ENCODE measurements at places on chromosomes 1 and 21.
A peak's percentile ranks its signal among the peaks of the same experiment; 100 is the strongest.

GRCh38 chr21:32370998-32371766 lies 21.6 kb downstream of the URB1 start:
- no peak for DNase-seq

GRCh38 chr1:113320272-113320671 lies 70.0 kb upstream of the MAGI3 start:
- DNase-seq: peak; percentile 6

GRCh38 chr1:1357871-1358432 lies 403 bp downstream of the MXRA8 start:
- no peak for DNase-seq

GRCh38 chr21:42193131-42193671 lies 25.7 kb upstream of the ABCG1 start:
- DNase-seq: no peak

DNA sequence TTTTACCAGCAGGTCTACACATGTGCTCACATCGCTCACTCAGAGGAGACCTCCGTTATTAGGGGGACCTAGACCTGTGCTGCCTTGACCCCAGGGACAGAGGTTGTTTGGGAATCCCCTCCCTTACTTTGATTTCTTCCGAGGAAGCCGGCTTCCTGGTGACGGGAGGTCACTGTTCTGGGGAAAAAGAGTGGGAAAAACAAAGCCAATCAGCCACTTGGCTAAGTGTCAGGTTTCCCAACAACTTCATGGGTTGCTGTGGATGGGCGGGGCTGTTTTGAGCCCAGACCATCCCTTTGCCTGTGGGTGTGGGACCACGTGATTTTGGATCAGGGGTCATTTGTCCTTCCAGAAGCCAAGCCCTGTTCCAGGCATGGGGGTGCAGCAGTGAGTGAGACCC lies 7.1 kb upstream of the KCNAB2 start:
- no peak for DNase-seq

GRCh38 chr1:186443638-186444037 lies 17.3 kb downstream of the PDC start:
- DNase-seq: no peak

- no peak for DNase-seq
Observed at GRCh38 chr1:198858033-198858432, 219.2 kb downstream of the PTPRC start.

- DNase-seq: no peak
Observed at GRCh38 chr1:46343705-46344104, 3.1 kb downstream of the NSUN4 start.

DNA sequence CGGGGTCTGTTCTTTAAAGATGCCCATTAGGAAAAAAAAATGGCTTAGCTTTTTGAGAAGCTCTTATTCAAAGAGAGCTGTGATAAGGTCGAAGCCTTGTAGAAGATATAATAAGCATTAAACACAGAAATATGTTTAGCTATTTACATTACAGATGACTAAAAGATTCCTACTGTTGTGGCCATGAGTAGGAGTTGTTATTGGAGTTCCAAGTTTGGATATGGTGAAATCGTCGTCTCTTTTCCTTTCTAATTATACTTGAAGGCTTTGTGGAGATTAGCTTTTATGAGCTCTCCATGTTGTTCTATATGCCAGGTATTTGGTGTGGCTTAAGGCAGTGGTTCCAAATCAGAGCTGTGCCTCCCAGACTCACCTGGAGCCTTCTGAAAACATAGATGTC lies 79.9 kb upstream of the LAMC2 start:
- DNase-seq: no peak

DNA sequence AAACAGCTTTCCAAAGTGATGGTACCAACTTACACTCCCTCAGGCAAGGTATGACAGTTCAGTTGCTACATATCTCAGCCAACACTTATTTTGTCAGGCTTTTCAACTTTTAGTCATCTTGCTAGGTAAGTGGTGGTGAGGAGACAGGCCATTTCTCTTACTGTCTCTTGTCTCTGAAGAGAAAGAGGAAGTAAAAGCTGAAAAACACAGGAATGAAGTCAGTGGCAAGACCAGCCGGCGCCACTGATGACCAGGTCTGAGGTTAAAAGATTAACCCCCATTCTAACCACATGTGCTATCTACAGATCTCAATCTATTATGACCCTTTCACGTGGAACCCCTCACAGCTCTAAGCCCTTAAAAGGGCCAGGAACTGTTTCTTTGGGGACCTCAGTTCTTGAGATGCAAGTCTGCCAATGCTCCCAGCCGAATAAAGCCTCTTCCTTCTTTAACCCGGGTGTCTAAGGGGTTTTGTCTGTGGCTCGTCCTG lies 4.2 kb downstream of the ADCY10 start:
- DNase-seq: no peak

GRCh38 chr21:29321217-29321616 lies 22.5 kb downstream of the BACH1 start:
- DNase-seq: no peak

DNA sequence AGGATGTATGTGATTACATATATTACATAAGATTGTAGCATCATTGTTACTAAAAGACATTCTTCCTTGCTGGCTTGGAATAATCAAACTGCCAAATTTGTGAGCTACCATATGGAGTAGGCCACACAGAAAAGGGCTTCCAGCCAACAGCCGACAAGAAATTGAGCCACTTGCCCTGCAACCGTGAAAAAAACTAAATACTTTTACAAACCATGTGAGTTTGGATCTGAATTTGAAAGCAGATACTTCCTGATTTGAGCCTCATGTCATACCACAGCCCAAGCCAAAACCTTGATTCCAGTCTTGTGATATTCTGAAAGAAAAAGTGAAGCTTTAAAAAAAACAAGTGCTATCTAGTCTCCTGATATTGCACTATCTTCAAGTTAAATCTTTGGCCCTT lies 55.6 kb upstream of the PRMT6 start:
- no peak for DNase-seq

GRCh38 chr1:210695026-210695425 lies 366.3 kb downstream of the HHAT start:
- DNase-seq: no peak

- no peak for DNase-seq
Observed at GRCh38 chr1:221576268-221576667, 165.6 kb downstream of the DUSP10 start.

GRCh38 chr1:101316799-101317198 lies 80.0 kb downstream of the S1PR1 start:
- DNase-seq: no peak

GRCh38 chr1:24987875-24988557 lies 57.9 kb upstream of the RUNX3 start:
- no peak for DNase-seq

GRCh38 chr1:76285578-76286135 lies 211.1 kb downstream of the ST6GALNAC3 start:
- DNase-seq: no peak

DNA sequence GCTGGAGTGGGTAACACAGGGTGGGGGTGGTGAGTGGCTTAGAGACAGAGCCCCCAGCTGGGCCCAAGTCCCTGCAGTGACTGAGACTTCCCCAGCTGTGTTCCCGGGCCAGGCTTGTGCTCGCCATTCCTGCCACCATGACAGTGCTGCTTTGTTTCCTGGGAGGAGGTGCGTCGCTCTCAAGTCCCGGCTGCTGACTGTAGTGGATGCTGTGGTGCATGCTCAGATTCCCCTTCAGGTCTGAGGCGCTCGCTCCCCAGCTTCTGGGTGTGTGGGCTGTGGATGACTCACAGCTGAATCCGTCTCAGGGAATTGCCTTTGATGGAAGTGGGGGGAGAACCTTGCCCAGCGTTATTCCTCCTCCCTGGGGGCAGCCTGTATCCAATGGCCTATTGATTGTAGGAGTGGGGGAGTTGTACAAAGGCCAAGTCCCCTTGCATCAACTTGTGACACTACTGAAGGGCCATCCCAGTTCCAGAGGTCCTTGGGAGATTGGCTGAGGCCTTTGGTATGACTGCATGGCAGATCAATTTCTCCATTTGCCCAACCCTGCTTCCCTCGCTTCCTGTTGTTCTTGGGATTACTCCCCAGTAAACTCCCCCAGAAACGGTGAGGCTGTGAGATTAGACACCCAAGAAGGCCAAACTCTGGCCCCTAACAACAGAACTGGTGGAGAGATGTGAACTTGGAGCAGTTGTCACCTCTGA lies 17.8 kb upstream of the POU3F1 start:
- DNase-seq: no peak

GRCh38 chr21:38995731-38996130 lies 187.5 kb downstream of the PSMG1 start:
- no peak for DNase-seq

DNA sequence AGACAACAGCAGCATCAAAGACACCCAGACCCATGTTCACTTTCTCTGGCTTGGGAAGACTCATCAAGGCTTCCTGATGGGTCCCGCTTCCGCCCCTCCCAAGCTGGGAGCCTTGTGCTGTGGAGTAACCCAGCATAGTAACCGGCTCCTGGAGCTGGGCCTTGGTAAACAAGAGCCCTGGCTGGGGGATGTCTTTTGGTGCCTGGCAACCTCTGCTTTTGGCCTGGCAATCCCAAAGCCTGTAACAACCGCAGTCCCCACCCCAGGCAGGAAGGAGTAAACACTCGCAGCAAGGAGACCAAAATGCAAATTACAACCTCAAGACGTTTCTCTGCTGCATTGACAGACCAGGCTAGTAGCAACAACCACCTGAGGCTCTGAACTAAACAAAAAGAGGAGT lies 16.9 kb upstream of the THRAP3 start:
- DNase-seq: no peak

DNA sequence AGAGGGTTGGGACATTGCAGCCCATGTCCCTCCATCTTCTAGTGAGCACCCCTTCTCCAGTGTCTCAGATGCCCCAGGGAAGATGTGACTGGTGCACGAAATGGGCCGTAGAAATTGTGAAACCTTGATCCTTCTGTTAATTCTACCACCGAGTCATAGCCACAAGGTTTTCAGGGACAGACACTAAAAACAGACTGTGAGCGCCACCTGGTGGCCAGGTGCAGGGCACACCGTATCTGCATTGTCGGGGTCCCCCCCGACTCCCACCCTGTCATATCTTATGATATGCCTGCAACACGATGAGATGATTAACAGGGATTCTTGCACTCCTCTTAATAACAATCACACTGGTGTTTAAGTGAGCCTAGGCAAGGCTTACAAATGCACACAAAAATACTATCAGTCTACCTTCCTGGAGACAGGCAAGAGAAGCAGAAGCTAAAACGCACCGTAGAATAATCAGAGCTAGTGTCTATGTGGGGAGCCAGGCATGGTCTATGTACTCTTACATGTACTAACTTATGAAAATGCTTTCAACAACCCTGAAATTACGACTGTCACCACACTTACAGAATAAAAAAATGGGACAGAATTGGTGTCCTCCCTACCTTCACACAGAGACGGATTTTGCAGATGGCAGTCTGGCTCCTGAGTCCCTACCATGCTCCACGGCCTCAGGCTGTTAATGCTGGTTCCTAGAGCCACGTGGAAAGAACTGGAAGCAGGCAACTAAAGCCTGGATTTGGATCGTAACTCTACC lies 57.9 kb downstream of the FHAD1 start:
- no peak for DNase-seq

DNA sequence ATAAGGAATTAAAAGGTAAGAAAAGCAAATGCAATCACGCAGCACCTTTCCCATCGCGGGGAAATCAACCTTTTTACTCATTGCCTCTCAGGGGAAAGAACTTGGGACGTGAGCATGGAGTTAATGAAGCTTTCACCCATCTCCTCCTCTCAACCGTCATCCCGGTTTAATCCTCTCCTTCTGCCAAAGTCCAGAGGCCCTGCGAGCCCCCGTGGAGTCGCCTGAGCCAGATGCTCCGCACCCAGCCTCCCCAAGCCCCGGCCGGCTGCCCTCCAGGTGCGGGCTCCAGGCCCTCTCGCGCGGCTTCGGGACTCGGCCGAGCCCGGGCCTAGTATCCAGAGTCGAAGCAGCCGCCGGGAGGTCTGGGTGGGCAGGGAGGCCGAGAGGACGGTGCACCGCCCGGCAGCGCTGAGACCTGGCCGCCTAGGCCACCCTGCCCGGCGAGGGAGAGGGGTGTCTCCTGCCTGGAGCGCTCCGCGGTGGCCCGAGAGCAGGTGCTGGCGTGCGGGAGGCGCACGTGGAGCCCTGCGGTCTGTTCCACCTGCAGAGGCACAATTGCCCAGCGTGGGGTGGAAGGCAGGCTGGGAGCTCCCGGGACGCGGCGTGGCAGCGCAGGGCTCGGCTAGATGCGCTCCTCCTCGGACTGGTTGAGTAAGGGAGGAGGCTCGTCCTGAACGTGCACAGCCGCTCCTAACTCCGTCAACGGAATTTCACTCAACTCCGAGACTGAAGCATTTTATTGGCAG lies 218.5 kb downstream of the SDCCAG8 start:
- no peak for DNase-seq

GRCh38 chr21:25462517-25462971 lies 144.7 kb downstream of the MRPL39 start:
- no peak for DNase-seq

- no peak for DNase-seq
Observed at GRCh38 chr1:152247316-152247715, 23.3 kb upstream of the HRNR start.

DNA sequence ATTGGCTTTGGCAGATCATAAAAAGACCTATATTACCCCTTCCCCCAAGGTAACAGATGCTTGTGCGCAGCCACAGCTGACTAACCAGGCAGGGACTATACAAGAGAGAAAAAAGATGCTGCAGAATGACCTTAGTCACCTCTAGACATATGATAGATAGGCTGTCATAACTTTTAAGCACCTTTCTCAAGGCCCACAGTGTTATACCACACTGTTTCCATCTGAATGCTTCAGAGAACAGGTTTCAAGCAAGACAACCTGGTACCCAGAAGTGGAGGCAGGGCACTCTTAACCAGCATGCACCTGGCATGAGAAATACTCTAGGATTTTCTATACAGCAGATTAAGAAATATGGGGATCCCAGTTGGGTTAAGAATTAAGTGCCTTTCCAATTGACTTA lies 12.8 kb upstream of the OVAAL start:
- no peak for DNase-seq

DNA sequence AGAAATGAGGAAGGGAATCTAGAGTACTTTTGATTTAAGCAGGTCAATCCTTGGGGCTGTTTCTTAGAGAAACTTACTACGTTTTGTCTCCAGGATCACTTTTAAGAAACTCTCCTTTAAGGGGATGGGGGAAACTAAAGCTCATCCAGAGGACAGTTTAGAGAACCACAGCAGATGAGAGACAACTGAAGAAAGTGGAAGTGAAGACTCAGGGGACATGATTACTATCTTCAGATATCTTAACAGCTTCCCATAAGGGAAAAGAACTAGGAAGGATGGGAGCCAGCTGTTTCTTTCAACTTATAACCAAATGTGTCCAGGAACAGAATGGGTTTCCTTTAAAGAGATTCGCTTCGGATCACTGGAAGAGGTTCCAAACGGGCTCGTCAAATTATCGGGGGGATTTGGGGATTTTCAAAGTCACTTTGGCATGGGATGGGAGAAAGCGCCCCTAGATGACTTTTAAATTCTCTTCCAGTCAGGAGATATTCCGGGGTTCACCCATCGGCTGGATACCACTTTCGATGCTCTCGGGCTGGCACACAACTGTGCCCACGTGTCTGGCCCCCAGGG lies 1.2 kb downstream of the SCMH1 start:
- no peak for DNase-seq

DNA sequence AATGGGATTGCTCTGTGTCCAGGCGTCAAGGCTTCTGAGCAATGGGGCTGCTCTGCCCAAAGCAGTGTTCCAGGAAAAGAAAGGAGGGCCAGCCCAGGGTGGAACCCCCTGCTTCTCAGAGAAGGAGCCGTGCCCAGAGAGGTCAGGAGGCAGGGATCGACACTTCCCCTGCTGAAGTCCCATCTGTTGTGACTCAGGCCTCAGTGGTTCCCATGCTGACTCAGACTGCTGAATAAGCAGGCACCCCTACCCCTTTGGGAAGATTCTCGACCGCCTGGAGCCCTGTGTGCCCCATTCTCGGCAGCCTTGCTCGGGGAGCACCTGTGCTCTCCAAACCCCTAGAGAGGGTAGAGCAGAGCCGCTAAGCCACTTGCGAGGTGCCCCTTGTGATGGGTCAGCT lies 23.9 kb downstream of the PKP1 start:
- no peak for DNase-seq

Measured in NCI-H187 treated with DMSO at 0.1 percent for 48 hours (cell line).